ENCODE measurements at places on chromosomes 11 and 22.

DNA sequence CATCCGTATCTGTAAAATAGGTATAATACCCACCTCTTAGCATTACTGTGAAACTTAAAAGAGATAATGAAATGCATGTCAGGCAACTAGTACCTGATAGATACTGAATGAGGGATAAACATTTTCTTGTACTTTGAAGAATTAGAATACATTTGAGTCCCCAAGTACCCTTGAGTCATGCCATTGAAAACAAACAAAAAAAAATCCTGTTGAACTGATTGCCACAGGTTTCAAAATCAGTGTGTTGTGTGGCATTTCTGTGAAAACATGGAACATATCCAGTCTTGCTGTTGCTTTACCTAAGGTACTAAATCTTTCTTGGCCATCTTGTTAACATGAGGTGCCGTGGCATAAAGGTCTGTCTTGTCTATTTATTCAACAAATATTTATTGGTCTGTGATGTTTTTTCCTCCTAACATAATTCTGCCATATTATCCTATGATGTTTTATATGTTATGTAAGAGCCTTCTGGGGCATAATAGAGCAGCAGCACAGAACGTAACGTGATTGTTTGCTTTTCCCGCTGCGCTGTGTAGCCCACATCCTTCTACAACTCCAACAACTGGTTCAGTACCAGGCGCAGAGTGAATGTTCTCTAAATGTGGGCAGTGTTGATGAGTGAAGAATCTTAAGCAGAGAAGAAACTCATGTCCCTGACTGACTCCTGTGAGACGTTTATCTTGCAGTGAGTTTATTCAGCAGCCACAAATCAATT lies 79.3 kb upstream of the RAB1B start:
- DNase-seq, result no peak

- DNase-seq, result no peak
These were observed 70.0 kb upstream of the IGLL5 start for GRCh38 chr22:22817468-22818201.

DNA sequence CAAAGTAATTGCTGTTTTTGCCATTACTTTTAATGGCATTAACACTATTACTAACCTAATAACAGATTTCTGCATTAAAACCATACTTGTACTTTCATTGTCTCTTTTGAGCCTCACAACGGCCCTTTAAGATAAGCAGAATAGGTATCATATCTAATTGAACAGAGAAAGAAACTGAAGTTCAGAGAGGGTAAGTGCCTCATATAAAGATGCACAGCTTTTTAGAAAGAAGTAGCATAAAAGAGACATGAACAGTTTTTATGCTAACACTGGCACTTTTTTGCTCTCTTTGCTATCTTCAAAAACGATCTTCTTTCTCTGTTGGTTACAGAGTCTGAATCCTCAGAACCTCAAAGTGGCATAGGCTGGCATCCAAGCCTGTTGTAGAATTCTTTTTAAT lies 102.9 kb upstream of the OR5AK2 start:
- DNase-seq, result no peak

DNA sequence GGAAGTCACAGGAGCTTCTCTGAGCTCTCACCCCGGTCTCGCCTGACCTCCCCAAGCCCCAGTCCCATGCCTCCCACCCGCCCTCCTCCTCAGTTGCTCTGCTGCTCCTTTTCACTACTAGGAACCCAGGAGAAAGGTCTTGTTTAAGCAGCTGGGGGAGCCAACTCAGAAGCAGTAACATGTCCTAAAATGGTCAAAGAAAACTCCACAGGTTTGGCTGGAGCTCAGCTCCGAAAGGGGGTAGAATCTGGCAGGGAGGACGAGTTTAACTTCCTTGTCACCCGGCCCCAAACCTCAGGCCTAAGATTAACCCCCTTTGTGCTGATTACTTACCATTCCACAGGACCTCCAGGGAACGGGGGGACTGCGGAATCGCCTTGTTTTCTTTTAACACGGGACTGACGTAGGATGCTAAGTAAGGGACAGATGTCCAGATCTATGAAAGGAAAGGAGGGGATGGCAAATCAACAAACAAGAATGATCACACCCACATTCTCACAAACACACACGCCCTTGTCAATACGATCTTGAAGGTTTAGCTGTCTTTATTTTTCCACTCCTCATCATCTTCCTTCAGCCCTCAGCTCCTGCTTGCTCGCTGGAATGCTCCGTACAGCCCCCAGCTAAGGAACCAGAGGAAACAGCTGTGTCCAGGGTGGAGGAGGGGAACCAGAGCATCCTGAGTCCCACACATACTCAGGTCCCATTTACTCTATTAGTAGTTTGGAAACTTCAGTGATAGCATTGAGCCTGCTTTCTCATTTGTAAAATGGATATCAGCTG lies 13.5 kb downstream of the PCSK7 start:
- no peak for DNase-seq

Data from hematopoietic multipotent progenitor cell treated with erythropoietin and hydrocortisone succinate and interleukin-3 and kit ligand, for 15 days (in vitro differentiated cells).